ENCODE measurements at places on chromosomes 12 and 14. TPM values are rescaled to one million over a fixed set of nuclear protein-coding genes. Genes with fewer than 3 reads are reported as not detected.

- DNase-seq, result no peak
Measured at GRCh38 chr12:51850081-51850964, 1.8 kb upstream of the FIGNL2 start.

- no peak for DNase-seq
Measured at GRCh38 chr12:52517888-52518287, 2.3 kb downstream of the KRT5 start.

DNA sequence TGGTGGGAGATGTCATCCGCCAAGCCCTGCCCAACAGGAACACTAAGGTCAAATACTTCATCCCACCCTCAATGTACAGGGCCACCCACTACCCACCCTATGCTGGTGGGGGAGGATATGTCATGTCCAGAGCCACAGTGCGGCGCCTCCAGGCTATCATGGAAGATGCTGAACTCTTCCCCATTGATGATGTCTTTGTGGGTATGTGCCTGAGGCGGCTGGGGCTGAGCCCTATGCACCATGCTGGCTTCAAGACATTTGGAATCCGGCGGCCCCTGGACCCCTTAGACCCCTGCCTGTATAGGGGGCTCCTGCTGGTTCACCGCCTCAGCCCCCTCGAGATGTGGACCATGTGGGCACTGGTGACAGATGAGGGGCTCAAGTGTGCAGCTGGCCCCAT lies 3.5 kb downstream of the B3GNT4 start:
- no peak for DNase-seq

GRCh38 chr14:100782516-100783320 lies 43.2 kb upstream of the MEG3 start:
- DNase-seq, result no peak

GRCh38 chr12:22459838-22460490 lies 84.4 kb downstream of the C2CD5 start:
- DNase-seq, result peak; percentile 57

DNA sequence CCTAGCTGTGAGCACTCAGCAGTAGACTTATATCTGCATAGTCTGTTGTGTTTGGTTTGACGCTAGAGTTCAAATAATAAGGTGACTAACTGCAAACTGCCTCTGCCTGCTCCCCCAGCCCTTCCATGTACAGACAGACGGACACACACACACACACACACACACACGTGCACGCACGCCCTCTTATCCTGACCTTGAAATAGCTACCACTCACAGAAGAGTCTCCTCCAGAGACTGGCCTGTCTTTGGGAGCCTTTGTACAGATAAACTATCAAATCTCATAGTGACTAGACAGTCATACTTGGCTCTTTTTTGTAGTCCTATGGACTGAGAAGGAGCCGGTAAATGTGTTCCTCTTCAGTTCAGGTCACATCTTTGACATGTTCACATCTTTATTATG lies 158.4 kb downstream of the FBXL14 start:
- DNase-seq, result no peak

- no peak for DNase-seq
Measured at GRCh38 chr12:108938247-108938924, 58.5 kb downstream of the DAO start.

- DNase-seq, result no peak
Measured at GRCh38 chr12:117456076-117456475, 94.7 kb upstream of the NOS1 start.

GRCh38 chr12:132133952-132134652 lies 10.0 kb downstream of the DDX51 start:
- no peak for DNase-seq

GRCh38 chr12:64895526-64895925 lies 71.1 kb downstream of the TBC1D30 start:
- DNase-seq, result no peak

- no peak for DNase-seq
Measured at GRCh38 chr12:27561535-27562350, 37.7 kb downstream of the PPFIBP1 start.

DNA sequence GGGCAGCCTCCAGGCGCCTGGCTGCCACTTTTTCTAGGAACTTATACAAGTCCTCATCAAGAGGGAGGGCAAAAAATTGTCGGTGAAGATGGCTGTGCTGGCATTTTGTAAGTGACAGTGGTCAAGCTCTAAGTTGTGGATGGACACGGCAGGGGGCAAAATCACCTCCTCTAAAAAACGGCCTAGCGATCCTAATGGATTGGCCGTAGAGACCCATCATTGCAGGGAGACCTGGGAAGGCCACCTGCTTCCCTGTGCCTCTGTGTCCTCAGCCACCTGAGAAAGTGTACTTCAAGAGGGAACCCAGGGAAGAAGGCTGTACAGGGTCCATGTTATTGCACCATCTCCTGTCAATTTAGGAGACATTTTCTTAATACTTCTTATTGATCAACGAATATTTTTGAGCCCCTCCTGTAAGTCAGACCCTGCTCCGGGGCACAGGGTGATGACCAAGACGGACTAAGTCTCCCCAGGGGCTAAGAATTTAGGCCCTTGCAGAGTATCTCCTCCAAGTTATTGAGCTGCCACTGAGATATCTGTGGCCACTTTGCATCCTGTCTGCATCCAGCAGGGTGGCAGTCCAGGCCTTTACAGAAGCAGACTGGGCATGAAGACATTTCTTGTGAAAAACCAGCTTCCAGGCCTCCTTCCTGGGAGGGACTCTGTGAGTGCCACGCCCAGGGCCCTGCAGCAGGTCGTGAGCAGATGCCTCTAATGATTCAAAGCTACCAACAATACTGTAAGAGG lies 40.5 kb downstream of the PSMA6 start:
- DNase-seq, result no peak

DNA sequence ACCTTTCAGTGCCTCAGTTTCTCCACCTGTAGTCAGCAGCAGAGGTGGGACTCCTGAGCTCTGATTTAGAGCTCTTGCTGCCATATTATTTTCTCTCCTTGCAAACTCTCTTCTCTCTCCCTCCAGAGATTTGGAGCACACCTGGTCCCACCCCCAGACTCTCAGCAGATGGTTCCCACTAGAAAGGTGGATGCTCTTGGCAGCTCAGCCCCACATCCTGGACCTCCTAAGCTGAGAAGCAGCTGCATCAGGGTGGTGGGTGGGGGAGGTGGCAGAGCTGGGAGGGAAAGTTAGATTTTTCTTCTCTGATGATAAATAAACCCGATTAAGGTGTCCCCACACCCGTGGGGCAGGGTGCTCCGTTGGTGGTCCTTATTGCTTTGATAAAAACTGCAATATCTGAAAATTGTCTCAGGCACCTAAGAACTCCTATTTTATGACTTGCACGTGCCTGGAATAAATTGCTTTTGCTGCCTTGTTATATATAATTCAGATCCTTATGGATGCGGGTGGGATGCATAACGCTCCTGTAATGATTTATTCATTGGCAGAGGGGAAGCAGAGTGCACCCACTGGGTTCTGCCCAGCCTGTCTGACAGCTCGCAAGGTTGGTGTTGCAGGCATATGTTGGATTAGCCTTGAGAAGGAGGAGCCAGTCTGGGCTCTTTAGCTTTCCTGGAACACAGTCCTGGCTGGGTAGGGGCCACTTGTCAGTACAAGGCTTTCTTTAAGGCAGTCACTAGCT lies 214.2 kb downstream of the SUDS3 start:
- no peak for DNase-seq

GRCh38 chr14:54877015-54877702 lies 25.5 kb downstream of the GCH1 start:
- DNase-seq, result peak; percentile 87

DNA sequence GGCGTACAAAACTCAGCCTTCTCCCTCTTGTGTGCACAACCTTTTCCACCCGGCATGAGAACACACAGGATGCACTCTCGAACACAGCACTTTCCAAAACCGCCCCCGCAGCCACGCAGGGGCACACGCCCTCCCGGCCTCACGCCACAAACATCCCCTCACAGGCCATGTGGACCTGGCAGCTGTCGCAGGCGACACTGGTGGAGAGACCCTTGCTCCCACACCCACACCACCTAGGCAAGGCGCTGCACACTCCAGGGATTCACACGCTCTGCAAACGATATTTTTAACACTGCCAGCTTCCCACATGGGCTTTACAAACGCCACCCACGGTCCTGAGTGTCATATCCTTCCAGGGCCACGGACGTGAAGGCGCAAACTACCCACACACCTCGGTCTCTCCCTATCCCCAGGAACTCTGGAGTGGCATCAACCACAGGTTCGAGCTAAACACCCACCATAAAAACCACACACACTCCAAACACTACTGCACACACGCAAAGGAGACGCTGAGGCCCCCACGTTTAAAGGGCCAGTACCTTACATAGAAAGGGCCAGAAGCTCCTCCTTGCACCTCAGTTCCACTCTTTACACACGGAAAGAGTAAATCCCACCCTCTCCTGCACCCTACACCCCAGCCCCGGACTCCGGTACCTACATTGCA lies 12.4 kb upstream of the ITGB7 start:
- peak; percentile 49 for DNase-seq

DNA sequence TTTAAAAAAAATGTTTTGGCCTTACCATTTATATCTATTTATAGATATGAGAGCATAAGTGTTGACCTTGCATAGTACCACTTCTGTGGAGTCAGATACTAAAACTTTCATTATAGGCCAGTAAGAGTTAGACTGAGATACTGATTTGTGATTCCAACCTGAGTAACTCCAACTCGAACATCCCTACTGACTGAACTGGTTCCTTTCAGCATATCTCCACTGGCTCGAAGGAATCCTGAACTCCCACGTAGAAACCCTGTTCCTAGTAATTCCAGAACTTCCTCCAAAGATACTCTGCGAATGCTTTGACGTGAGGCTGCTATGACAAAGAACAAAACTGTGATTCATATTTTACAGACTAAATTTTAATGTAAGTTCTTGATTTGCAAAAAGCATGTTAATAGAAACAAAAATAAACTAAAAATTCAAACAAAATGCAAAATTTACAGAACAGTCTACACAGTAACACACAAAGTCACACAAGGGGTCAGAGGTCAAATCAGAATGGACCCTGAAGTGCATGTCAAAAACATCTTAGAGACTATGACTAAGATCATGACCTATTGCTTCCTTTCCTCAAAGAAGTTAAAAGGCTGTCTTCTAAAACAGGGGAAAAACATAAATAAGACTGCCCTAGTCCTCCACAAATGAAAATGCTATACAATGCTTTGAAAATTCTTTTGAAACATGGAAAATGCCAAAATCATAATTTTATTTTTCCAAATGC lies 31.5 kb downstream of the HEATR5A start:
- DNase-seq, result no peak

DNA sequence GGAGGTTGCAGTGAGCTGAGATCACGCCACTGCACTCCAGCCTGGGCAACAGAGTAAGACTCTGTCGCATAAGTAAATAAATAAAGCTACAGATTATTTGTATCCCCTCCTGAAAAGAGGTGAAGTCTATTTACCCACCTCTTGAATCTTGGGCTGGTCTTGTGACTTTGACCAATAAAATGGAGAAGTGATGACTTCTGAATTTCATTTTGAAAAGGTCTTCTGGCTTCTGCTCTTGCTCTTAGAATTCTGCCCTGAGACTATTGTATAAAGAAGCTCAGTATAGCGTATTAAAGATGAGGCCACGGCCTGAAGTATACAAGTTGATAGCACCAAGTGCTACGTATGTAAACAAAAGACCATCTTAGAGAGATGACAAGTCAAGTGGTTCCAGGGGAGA lies 88.3 kb upstream of the AMN1 start:
- no peak for DNase-seq

DNA sequence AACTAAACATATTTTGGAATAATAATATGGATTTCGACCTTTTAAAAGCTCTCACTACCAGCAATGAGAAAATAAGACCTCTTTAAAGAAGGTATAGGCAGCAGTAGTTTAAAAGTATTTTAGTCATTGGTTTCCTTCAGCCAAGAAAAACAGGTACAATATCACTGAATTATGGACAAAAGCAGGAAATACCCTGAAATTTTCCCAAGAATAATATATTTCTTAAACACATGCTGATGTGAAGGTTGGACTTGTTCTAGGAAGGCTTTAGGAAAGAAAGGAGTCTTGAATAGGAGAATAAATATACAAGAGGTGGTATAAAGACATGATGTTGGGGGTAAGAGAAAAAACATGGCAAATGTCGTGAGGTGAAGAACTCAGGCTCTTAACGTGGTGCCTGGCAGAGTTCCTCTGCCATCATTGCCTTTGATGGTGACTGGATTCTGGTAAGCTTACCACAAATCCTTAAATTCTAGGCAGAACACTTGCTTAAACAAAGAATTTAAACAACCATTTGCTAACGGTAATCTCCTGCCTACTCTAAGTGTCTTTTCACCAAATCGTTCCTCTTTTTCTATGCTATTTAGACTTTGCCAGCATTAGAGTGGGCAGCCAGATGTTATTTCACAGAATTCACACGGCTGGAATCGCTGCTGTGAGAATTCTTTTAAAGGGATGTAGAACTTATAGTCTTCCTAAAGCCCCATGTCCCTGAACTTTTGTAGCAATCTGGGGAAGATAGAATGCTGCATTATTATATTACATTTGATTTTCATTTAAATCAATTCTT lies 11.9 kb upstream of the NUDT4 start:
- peak; percentile 37 for DNase-seq

GRCh38 chr14:57492859-57493258 lies 798 bp downstream of the CCDC198 start:
- DNase-seq, result no peak

GRCh38 chr12:25083211-25083610 lies 111.7 kb downstream of the DNAI7 start:
- DNase-seq, result no peak

- DNase-seq, result no peak
Measured at GRCh38 chr14:55532645-55533344, 47.2 kb upstream of the KTN1 start.

GRCh38 chr12:101115326-101115725 lies 94.7 kb downstream of the SLC5A8 start:
- no peak for DNase-seq

GRCh38 chr14:71749613-71750238 lies 182.5 kb upstream of the RGS6 start:
- no peak for DNase-seq

GRCh38 chr12:54439521-54440255 lies 20.6 kb upstream of the ITGA5 start:
- DNase-seq, result peak; percentile 85

- peak; percentile 56 for DNase-seq
Measured at GRCh38 chr14:103480595-103480994, 42.0 kb downstream of the CKB start.

DNA sequence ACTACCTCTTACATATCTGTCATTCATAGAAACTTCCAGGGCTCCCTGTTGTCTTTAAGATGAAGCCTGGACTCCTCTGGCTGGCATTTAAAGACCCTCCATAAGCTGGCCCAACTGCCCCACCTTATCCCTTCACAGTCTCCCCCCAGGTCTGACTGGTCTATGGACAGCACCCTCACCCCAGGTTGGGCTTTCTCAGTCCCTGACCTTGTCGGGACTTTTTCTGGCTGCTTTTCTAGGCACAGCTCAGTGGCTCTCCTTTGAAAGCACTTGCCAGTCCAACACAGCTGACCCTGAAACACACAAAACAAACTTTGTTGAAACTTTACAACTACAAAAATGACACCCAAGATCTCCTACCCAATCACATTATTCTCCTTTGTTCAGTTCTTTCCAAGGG lies 13.9 kb upstream of the MYH7 start:
- DNase-seq, result no peak

- DNase-seq, result no peak
Measured at GRCh38 chr14:98955036-98955740, 316.8 kb downstream of the BCL11B start.

Gene ATG14
- total RNA-seq, result 10.5 TPM

Gene GYS2
- total RNA-seq, result not detected

Gene C1R
- total RNA-seq, result 0.87 TPM

Gene AMN1
- total RNA-seq, result 7.8 TPM

Gene PPP1R1A
- not detected for total RNA-seq

Gene DPY19L2
- 0.65 TPM for total RNA-seq

Gene NEMF
- total RNA-seq, result 54.6 TPM

Gene IFI27L1
- 8.3 TPM for total RNA-seq

Gene SIX6
- not detected for total RNA-seq

Gene SRGAP1
- total RNA-seq, result 1.3 TPM

Gene DEGS2
- 0.20 TPM for total RNA-seq

Gene RCOR1
- total RNA-seq, result 7.6 TPM

Data from lung microvascular endothelial cell (primary cell).